Upper lobe of right lung (tissue), 1 donor: ENCODE measurements at places on chromosomes 6 and 20.
A peak's percentile ranks its signal among the peaks of the same experiment; 100 is the strongest.

DNA sequence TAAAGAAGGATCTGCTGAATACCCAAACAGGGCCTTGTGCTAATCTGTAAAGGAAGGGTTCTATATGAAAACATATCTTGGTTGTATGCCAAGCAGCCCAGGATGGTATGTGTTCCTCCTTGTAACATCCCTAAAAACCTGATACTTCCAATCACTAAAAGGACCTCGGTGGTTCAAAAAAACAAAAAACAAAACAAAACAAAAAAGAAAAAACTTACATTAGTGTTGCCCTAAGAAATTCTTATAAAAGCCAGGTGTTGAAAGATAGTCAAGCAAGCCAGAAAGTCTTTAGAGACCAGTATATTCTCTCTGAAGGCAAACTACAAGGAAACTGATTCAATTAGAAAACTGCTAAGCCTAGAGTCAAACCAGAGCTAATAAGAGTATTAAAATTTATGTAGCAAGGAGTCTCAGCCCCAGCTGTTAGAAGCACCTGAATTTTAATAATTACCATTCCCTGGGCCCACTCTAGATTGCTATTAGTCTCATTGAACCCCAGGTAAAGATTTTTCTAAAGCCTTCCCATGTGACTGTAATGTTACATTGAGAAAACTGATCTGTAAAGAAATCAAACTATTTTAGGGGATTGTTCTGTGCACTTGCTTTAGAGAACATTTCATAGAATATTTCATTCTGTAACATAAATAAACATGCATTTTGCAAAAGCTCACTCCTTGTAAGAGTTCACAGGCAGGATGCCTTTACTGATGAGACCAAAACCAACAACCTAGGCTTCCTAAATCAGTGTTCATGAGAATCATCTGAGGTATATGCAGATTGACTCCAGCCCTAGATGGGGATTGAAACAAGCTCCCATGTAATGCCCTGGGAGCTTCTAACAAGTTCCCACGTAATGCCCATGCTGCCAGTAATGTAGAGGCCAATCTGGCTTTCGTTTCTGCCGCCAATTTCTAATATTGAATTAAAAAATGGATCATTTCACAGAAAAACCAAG lies 95.2 kb upstream of the BTN3A2 start:
- DNase-seq: no peak

DNA sequence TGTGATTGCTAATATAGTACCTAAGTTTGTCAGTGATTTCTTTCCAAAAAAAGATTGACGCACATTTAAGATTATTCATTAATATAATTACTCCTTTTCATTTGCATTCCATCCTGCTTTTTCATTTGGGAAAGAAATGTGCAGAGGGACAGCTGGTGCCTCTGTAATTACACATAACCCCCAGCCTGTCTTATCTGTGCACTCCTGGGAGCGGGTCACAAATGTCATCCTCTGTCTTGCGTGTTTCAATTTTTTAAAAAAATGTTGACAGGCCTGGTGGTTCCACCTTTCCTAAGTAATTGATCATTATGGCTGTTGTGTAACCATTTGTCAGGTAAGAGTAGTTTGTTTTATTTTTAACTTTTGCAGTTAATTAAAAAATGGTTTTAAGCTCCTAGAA lies 92.7 kb downstream of the SLX4IP start:
- no peak for DNase-seq

- no peak for DNase-seq
Measured at GRCh38 chr6:27406085-27406484, 17.5 kb downstream of the ZNF391 start.

- DNase-seq: no peak
Measured at GRCh38 chr6:52720321-52720720, 43.0 kb downstream of the GSTA2 start.

DNA sequence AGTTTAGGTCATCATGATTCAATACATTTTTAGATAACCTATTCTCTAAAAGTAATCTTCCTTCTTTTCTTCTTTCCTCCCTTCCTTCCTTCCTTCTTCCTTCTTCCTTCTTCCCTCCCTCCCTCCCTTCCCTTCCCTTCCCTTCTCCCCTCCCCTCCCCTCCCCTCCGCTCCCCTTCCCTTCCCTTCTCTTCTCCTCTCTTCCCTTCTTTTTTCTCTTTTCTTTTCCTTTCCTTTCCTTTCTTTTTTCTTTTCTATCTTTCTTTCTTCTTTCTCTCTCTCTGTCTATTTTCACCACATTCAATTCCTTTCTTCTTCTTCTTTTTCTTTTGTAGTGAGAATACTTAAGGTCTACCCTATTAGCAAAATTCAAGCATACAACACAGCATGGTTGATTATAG lies 17.3 kb upstream of the RHAG start:
- DNase-seq: no peak

DNA sequence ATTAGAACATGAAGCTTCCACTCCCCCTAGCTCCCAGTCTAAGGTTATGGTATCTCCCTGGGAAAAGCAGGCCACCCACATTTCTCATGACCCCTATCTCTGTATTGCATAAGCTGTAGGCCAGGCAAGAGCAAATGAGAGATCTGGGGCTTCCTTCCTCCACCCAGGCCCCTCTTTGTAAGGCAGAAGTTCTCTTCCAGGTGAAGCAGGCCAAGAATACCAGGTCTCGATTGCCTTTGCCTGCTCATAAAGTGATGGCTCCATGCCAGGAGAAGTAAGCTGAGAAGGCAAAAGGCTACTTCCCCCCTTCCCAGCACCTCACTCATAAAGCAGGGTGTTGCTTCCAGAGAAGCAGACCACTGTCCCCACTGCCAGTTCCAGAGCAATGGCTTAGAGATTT lies 144.1 kb upstream of the KCNK16 start:
- no peak for DNase-seq

DNA sequence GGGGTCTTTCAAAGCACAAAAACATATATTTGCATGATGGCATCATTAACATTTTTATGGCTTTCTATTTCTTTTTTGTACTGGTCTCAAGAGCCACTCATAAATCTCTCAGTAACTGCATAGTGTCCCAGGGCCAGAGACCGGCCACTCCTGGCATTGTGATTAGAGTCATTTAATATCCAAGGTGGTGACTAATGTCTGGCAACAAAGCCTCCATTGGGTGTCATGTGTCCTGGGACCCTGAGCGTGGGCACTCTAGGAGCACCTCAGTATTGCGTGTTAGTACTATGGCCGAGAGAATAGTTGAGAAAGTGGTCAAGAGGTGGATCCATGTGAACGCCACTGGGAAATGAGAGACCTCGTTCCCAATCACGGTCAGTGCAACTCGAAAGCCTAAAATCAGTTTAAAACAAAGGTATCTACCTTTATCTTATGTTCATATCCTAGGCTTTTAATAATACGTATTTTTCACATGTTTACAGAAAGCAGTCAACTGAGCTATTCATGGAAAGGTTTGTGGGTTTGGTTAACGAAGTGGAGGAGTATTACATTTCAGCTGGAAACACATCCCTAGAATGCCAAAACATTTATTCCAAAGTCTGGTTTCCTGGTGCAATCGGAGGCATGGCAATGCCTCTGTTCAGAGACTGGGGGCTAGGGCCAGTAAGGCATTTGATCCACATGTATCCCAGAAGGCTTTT lies 2.7 kb upstream of the ESR1 start:
- DNase-seq: no peak

GRCh38 chr20:50189681-50190250 lies 864 bp upstream of the CEBPB start:
- DNase-seq: peak; percentile 90
